ENCODE measurements at places on chromosomes 6 and 20. TPM values are rescaled to one million over a fixed set of nuclear protein-coding genes. Genes with fewer than 3 reads are reported as not detected.

Gene ANGPT4
- total RNA-seq, result not detected

Gene PGC
- total RNA-seq, result not detected

Gene BPIFA1
- total RNA-seq, result not detected

Gene HUS1B
- total RNA-seq, result 0.73 TPM

Gene WFDC5
- total RNA-seq, result not detected

Gene CPXM1
- total RNA-seq, result 0.26 TPM

Gene OR2J3
- not detected for total RNA-seq

Gene GINS1
- 20.0 TPM for total RNA-seq

Gene PARD6B
- 0.13 TPM for total RNA-seq

Gene GNL1
- 69.2 TPM for total RNA-seq

Gene GSTA2
- total RNA-seq, result not detected

Gene MYLK2
- total RNA-seq, result 0.40 TPM

Gene RRBP1
- total RNA-seq, result 102 TPM

Gene ABHD16B
- total RNA-seq, result not detected

Gene SIRPD
- total RNA-seq, result not detected

Gene PROKR2
- not detected for total RNA-seq

Gene ALDH5A1
- 0.53 TPM for total RNA-seq

Gene FRK
- 0.07 TPM for total RNA-seq

Gene RAE1
- 42.8 TPM for total RNA-seq

Gene ENPP1
- total RNA-seq, result 2.5 TPM

Gene MATN4
- total RNA-seq, result not detected

Gene ARFGAP1
- total RNA-seq, result 52.6 TPM

Gene FAM184A
- total RNA-seq, result 0.26 TPM

Gene TBX18
- total RNA-seq, result 25.9 TPM

Gene MEI4
- total RNA-seq, result not detected

Gene OXT
- total RNA-seq, result not detected

Gene DZANK1
- 0.81 TPM for total RNA-seq

Gene ATAT1
- total RNA-seq, result 2.6 TPM

Gene LINC00237
- total RNA-seq, result not detected

Gene ESR1
- 0.04 TPM for total RNA-seq

Gene SLC22A2
- total RNA-seq, result not detected

Gene L3MBTL3
- 68.6 TPM for total RNA-seq

Gene HCRTR2
- not detected for total RNA-seq

Gene SIM1
- not detected for total RNA-seq

Gene ANKRD66
- not detected for total RNA-seq

Gene TCF21
- total RNA-seq, result not detected

Gene SPTLC3
- total RNA-seq, result 0.71 TPM

Gene DACT2
- not detected for total RNA-seq

Gene PDYN
- total RNA-seq, result not detected

Gene FRS3
- total RNA-seq, result 1.2 TPM

Gene PCED1A
- total RNA-seq, result 10.9 TPM

Gene LHFPL5
- total RNA-seq, result not detected

Gene KCNQ5
- total RNA-seq, result not detected

Gene KCNQ2
- total RNA-seq, result not detected

Gene PLAGL2
- 2.0 TPM for total RNA-seq

Gene BPIFB1
- not detected for total RNA-seq

Gene BPIFB4
- not detected for total RNA-seq

Gene TREML2
- total RNA-seq, result not detected

Gene IP6K3
- total RNA-seq, result not detected

Gene EEF1A1
- total RNA-seq, result 20,734 TPM
